DMS79 (cell line): ENCODE measurements at places on chromosomes 13 and 19.
A peak's percentile ranks its signal among the peaks of the same experiment; 100 is the strongest.

GRCh38 chr13:109941951-109942350 lies 155.6 kb upstream of the IRS2 start:
- DNase-seq: no peak

DNA sequence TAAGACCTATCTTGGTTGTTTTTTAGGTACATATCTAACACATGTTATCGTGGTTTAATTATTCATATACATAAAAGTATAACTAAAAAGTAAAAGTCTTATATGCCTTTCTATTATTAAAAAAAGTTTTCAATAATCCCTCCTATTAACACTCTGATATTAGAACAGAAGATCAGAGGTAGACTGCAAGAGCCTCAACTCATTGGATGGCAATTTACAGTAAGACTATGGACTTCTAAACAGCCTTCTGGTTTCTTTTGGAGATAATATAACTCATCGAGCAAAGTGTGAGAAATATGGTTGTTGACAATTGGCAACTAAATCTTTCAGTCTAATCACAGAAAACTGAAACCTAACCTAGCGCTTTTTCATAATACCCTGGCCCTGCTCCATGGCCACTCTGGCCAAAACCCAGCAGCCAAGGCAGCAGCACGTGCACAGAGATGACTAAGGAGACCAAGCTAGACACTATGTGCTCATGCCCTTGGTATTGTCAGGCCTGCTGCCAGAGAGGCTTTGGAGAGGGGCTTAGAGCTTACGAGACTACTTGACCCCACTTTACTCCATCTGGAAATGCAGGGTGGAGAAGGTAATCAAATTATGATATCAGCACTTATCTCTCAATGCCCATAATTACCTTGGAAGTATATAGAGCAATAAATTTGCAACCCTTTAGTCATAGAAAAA lies 40.6 kb upstream of the EEF1AKMT1 start:
- DNase-seq: peak; percentile 80

GRCh38 chr13:51475727-51476501 lies 23.1 kb upstream of the INTS6 start:
- DNase-seq: no peak

DNA sequence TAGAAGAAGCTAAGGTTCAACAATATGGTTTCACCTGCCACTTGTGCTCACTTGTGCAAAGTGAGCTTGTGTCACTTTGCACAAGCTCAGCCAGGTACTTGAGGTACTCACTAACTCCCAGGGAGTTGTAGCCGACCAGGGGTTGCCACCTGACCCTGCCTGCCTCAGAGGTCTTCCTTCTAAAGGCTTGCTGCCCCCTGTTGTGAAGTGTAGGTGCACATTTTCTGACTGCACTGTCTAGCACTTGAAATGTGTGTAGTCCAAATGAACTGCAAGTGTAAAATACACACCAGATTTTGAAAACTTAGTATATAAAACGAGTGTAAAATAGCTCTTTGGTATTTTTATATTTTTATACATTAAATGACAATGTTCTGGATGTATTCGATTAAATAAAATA lies 230.8 kb downstream of the DLEU7 start:
- no peak for DNase-seq

GRCh38 chr19:51372649-51373504 lies at the start of gene NKG7:
Gene NKG7 (minus strand): TSS chr19:51372654. CDS start chr19:51372535, 119 bp downstream.
- no peak for DNase-seq

GRCh38 chr13:75675421-75675820 lies 39.3 kb downstream of the LMO7 start:
- no peak for DNase-seq

- no peak for DNase-seq
These were observed 353.2 kb downstream of the DNAJC15 start for GRCh38 chr13:43376596-43376995.

GRCh38 chr19:3114018-3114726 lies 20.0 kb downstream of the GNA11 start:
- DNase-seq: no peak

GRCh38 chr19:5908773-5909442 lies 4.2 kb downstream of the VMAC start:
- DNase-seq: no peak

DNA sequence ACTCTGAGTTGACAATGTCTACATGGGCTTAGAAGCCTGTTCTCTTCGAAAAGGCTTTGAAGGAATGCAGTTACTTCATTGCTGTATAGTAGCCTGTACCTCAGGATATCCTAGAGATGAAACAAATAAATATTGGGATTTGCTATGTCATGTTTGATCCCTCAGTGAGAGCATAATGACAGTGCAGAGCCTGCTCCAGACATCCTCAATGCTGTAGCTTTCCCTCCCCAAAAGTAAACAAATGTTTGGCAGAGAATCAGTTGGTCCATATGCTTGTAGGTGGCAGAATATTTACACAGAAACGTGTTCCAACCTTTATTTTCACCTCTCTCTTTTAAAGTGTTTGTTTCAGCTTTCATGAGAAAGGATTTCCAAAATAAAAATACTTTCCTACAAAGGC lies 515.3 kb upstream of the SGCG start:
- no peak for DNase-seq
